ENCODE measurements at places on chromosomes 7 and 10. TPM values are rescaled to one million over a fixed set of nuclear protein-coding genes. Genes with fewer than 3 reads are reported as not detected.

PILRA gene
- 0.89 TPM for total RNA-seq

PNLIPRP2 gene
- not detected for total RNA-seq

CDNF gene
- total RNA-seq: 0.51 TPM

MYOZ1 gene
- 0.05 TPM for total RNA-seq

ABCF2 gene
- 71.6 TPM for total RNA-seq

CYP17A1 gene
- total RNA-seq: not detected

MMRN2 gene
- 2.4 TPM for total RNA-seq

NANOS1 gene
- total RNA-seq: 0.23 TPM

EPHA1 gene
- total RNA-seq: not detected

CDK14 gene
- 48.7 TPM for total RNA-seq

MINPP1 gene
- 52.9 TPM for total RNA-seq

SAMD9L gene
- 17.0 TPM for total RNA-seq

CYP3A4 gene
- total RNA-seq: not detected

ATP6V1F gene
- total RNA-seq: 147 TPM

ACSM6 gene
- not detected for total RNA-seq

GDF2 gene
- total RNA-seq: not detected

KLHL7 gene
- total RNA-seq: 35.0 TPM

SHTN1 gene
- 2.9 TPM for total RNA-seq

CUZD1 gene
- total RNA-seq: 0.30 TPM

ENTPD1 gene
- total RNA-seq: 0.09 TPM

TLL2 gene
- total RNA-seq: 0.60 TPM

SERPINE1 gene
- 2,093 TPM for total RNA-seq

ASZ1 gene
- total RNA-seq: not detected

OPN1SW gene
- not detected for total RNA-seq

STRIP2 gene
- total RNA-seq: 3.3 TPM

TRRAP gene
- total RNA-seq: 18.7 TPM

SPOCK2 gene
- 0.23 TPM for total RNA-seq

ZNF679 gene
- total RNA-seq: not detected

CPXM2 gene
- total RNA-seq: 6.8 TPM

SPDYE16 gene
- total RNA-seq: not detected

ZPBP gene
- not detected for total RNA-seq

ZNF117 gene
- total RNA-seq: 10.7 TPM

C1QL3 gene
- under 0.01 TPM for total RNA-seq

KIAA1217 gene
- 7.1 TPM for total RNA-seq

FAM53B gene
- total RNA-seq: 10.7 TPM

RALA gene
- 28.9 TPM for total RNA-seq

LBX1 gene
- not detected for total RNA-seq

TRIL gene
- total RNA-seq: 0.65 TPM

WAC gene
- 42.5 TPM for total RNA-seq

OR13A1 gene
- total RNA-seq: not detected

IFT22 gene
- 23.8 TPM for total RNA-seq

AKR1B15 gene
- total RNA-seq: not detected

GNGT1 gene
- not detected for total RNA-seq

C7orf33 gene
- not detected for total RNA-seq

ANKRD1 gene
- 56.1 TPM for total RNA-seq

AGBL3 gene
- total RNA-seq: 0.89 TPM

SMKR1 gene
- not detected for total RNA-seq

ING3 gene
- 10.2 TPM for total RNA-seq

MKX gene
- total RNA-seq: 2.7 TPM

NUTM2D gene
- total RNA-seq: 1.2 TPM

C10orf53 gene
- not detected for total RNA-seq

FUOM gene
- total RNA-seq: 12.8 TPM

ADAM12 gene
- 360 TPM for total RNA-seq

NKX6-2 gene
- not detected for total RNA-seq

HTR7 gene
- total RNA-seq: 22.9 TPM

VWA2 gene
- total RNA-seq: not detected

All from smooth muscle cell of the umbilical artery (primary cell).